ENCODE measurements at places on chromosomes 1 and 21.

DNA sequence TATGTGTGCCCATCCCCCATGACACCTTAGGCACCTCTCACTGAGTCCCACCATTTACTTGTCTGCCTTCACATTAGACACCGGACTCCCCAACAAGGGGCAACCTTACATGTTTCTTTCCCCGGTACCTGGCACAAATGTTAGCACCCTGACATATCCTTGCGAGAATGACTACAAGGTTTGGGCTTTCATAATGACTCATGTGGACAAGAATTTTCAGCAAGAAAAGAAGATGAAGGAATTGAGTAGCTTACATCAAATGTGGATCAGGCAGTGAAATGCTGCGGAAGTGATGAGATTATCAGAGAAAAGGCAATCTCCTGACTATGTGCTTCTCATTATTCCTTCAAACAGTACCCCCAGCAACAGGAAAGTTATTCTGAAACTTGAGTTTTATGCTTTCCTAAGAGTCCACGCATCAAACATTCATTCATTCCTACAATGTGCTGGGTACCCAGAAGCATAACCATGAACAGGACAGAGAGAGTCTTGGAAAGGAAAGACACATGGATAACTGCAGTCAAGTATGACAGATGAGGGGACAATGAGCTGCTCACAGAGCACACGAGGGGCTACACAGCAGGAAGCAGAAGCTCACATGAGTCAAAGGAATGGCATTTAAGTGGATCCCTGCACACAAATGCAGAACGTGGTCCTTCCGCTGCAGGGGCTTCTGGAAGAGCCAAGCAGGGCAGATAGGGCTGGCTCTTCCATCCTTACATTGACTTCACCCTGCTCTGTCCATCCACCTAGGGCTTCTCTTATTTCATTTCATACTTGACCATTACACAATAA is 112.1 kb downstream of the PCNX2 start:
- DNase-seq: peak; percentile 10

GRCh38 chr1:29259802-29260441 is 23.6 kb downstream of the PTPRU start:
- no peak for DNase-seq

GRCh38 chr21:46594276-46594675 is 10.6 kb downstream of the S100B start:
- no peak for DNase-seq

DNA sequence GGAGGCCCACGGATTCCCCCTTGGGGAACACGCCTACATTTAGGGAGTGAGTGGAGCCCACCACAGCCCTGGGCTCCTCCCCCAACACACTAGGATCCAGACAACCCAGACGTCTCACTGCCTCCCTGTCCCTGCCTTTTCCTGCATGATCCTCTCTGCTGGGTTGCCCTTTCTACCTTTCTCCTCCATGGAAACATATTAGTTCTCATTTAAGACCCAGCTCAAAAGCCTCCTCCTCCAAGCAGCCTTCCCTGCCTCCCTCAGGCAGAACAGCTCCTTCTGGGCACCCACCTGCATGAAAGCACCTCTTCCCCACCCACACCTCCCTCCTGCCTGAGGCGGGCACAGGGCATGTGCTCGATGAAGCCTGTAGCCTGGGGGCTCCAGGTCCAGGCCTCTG is 10.7 kb downstream of the COL8A2 start:
- no peak for DNase-seq

DNA sequence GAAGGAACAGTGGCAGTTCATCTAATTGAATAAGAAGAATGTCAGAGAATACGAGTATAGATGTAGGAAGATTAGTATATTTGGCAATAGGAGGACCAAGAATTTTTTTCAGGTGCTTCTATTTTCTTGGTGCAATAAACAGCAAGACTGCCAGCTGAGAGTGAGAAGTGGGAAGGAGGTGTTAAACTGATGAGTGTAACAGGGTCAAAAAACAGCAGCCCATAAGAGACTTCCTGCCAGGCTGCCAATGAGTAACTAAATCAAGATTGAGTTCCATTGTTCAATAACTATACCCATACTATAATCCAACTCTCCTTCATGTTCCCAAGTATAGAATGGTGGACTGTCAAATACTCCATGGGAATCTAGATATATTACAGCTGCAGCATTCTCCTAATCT is 28.7 kb downstream of the LYST start:
- no peak for DNase-seq

GRCh38 chr1:172136925-172137324 is 283.6 kb upstream of the C1orf105 start:
- DNase-seq: no peak

DNA sequence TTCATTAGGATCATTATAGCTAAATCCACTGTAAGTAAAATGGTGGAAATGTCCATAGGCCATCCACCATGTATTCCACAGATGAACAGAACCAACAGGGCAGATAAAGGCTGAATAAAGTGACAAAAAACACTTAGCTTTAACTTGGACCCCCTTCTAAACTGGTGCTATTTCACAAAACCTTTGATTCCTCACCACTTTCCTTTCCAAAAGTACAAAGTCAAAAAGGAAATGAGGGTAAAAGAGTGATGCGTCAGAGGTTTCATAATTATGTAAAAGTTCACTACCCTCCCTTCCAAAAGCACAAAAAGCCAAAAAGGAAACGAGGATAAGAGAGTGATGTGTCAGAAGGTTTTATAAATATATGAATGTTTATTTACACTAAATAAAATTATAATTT is 172.2 kb downstream of the TBX15 start:
- DNase-seq: peak; percentile 6

DNA sequence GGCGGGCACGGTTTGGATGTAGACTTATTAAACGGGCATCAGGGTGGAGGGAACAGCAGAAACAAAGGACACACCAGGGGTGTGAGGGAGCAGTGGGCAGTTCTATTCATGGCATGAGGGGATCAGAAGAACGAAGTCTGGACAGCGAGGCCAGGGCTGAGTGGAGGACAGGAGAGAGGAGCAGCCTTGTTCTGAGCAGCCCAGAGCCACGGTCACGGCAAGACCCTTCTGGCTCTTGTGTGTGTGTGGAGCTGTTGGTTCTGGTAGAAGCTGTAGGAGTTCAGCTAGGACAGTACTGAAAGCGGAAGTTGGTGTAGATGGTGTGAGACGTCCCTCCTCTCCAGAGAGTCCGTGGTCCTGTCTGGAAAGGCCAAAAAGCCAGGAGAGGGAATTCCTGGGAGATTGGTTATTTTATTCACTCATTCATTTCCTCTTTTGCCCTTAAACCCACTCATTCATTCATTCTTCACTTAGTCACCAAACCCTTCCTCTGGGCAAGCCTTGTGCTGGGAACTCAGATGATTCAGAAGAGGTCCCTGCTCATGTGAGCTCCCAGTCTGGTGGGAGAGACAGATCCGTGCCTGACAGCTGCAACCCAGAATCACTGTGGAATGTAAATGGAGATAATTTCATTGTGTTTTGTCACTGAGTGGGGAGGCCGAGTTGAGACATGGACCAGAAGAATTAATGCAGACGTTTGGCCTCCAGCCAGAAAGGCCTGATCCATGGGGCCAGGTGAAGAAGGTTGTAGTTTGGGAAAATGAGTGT is 4.1 kb upstream of the ACOT11 start:
- peak; percentile 69 for DNase-seq

DNA sequence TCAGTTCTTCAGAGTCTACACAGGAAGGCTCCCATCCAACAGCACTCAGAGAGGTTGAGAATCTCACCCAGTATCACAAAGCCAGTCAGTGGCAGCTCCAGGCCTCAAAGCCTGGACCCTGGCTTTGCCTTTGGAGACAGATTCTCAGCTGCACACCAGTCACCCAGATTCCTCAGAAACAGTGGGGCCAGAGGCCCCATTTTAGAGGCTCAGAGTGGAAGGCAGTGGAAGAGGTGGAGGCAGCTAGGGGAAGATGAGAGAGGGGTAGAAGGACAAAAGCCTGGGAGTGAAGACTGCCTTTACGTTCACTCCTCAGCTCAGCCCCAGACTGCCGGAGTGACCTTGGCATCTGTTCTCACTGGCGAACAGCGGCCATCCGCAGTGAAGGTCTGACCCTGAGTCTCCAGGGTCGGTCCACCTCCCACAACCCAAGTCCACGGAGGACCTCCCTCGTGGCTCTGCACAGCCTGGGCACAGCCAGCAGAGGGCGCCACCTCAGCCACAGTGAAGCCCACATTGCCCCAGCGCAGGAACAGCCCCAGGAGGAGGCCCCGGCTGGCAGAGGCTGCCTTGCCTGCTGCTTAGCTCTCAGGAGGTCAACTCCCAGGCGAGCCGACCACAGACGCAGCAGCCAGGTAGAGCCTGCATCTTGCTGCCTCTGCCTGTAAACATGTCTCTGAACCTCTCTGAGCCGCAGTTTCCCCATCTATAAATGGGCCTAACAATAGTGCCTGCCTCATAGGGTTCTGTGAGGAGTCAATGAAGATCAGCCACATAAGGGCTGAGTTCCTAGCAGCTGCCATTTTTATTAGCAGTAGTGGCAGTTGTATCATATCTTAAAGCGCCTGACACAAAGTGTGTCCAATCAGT is 5.9 kb upstream of the FNDC5 start:
- DNase-seq: peak; percentile 30

GRCh38 chr1:75785320-75785982 is 605 bp upstream of the RABGGTB start:
- DNase-seq: no peak

GRCh38 chr1:40783001-40783905 is at the start of gene KCNQ4:
TSS of gene KCNQ4 (plus strand) at chr1:40783787. CDS start at chr1:40784094, 307 bp downstream.
- no peak for DNase-seq

- DNase-seq: no peak
Measured at GRCh38 chr1:65097076-65097475, 50.9 kb upstream of the AK4 start.

- DNase-seq: no peak
Measured at GRCh38 chr1:206447792-206448191, 22.5 kb upstream of the IKBKE start.

DNA sequence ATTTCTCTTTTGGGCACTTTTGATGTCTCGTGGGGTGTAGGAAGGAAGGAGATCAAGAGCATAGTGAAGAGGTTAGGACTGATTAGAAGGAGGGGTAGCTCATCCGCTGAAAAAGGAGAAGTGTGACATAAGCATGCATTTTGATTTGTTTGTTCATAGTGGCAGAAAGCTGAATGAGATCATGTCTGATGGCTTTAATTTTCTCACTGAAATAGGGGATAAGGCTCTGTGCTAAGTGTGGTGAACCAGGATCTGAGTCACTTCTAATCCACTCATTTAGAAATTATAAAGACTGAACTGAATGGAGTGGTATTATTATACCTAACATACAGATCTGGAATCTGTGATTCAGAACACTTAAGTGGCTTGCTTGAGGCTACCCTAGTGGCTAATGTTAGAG is 344.5 kb downstream of the PDE4B start:
- peak; percentile 20 for DNase-seq

GRCh38 chr1:117695796-117696490 is 90.1 kb downstream of the TENT5C start:
- peak; percentile 88 for DNase-seq
